ENCODE measurements at places on chromosomes 2 and 18.

- no peak for DNase-seq
These were observed 21.3 kb downstream of the SCN1A start for GRCh38 chr2:166106431-166107015.

DNA sequence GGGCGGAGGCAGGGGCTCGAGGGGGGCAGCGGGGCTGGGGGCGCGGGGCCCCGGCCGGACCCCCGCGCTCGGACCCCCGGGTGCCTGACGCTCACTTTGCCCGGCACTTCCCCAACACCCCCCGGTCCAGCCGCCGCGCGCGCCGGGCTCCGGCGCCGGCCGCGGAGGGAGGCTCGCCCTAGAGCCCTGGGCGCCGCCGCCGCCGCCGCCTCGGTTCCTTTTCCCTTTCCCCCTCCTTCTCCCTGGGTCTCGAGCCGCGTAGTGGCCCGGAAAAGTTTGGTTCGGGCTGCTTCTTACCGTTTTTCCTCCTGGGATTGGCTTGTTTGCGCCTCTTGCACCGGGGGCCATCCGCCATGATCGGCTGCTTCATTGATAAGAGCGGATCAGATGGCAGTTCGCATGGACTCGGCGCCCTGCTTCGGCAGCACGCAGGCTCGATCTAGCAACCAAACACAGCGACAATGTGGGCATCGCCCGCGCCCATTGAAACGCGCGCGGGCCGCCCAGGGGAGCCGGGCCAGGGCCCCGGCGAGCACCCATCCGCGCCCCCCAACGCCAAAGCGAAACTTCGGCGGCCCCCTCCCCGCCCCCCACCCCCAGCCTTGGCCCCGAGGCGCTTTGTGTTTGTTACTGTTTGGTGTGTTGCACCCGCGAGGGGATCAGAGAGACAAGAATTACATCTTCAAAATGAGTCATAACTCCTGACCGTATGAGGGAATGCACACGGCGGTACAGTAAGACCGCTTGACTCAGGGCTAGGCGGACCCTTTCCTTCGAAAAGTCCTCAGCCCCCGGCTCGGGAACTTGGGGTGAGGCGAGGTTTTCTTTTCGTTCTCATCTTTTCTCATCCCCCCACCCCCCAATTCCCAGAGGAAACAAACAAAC lies 2.7 kb downstream of the ZEB2 start:
- DNase-seq: no peak

- no peak for DNase-seq
These were observed 169.2 kb downstream of the CDH20 start for GRCh38 chr18:61502472-61502871.

DNA sequence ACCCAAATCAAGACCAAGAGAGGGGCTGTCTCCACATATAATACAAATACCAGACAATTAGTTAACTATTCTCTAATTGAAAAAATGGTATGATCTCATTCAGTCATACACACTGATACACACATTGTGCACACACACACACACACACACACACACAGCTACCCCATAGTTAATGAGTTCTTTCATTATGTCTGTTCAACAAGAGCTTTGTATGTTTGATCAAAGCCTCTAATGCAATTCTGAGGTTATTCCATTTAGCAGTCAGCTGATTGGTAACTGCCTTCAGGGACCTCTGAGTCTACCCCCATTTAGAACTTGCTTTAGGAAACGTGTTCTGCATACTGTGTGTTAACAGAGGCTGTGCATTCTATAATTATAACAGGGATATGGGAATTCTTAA lies 741.4 kb upstream of the LRRTM4 start:
- no peak for DNase-seq

DNA sequence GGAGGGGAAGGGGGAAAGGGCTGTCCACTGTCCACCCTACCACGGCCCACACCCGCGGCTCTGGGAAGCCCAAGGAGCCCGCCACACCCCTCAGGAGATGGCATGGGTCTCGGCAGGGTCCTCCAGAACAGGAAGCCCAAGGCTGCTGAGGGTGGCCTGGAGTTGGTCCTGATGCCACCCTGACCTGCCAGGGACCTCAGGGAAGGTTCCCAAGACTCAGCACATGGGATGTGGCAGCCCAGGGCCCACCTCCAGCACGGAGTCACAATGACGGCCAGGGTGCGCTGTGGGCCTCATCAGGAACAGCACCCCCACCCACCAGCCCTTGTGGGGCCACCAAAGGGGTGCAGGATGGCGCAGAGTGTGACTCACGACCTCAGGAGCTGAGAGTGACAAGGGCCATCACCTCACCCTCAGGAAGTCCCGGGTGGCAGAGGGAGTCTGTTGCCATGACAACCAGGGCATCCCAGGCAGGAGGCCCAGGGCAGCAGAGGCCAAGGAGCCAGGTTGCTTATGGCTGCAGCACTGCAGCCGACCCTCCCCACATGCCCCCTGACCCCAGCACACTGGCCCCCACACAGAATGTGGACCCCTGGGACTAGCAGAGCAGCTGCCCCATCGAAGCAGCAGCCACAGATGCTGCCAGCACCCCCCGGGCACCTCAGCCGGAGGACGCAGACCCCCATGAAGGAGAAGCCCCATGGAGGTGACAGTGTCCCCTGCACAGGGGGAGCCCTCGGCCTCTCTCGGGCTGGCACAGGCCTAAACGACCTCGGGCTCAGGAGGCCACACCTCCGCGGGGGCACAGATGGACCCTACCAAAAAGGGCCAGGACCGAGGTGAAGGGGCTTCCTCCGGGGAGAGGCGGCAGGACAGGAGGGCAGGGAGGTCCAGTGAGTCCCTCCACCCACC lies 34.3 kb downstream of the KIF1A start:
- no peak for DNase-seq

- no peak for DNase-seq
These were observed 812 bp downstream of the SOWAHC start for GRCh38 chr2:109614715-109615636.

GRCh38 chr2:20563833-20564232 lies 87.1 kb downstream of the HS1BP3 start:
- DNase-seq: no peak

GRCh38 chr2:95122197-95122551 lies 566 bp upstream of the MRPS5 start:
- no peak for DNase-seq

- DNase-seq: no peak
These were observed 119.0 kb downstream of the KIAA1328 start for GRCh38 chr18:36947820-36948348.
